ENCODE measurements at places on chromosomes 4 and X. TPM values are rescaled to one million over a fixed set of nuclear protein-coding genes. Genes with fewer than 3 reads are reported as not detected.

Gene AFP
- polyA plus RNA-seq: 504 TPM

Gene TMEM31
- 0.99 TPM for polyA plus RNA-seq

Gene AADAT
- 23.7 TPM for polyA plus RNA-seq

Gene TKTL2
- polyA plus RNA-seq: not detected

Gene HSFX1
- polyA plus RNA-seq: 1.9 TPM

Gene DOK7
- polyA plus RNA-seq: 1.4 TPM
